ENCODE measurements at places on chromosomes 12 and 14.

GRCh38 chr12:131592972-131593371, 117.9 kb upstream of the SFSWAP start:
- DNase-seq = no peak

DNA sequence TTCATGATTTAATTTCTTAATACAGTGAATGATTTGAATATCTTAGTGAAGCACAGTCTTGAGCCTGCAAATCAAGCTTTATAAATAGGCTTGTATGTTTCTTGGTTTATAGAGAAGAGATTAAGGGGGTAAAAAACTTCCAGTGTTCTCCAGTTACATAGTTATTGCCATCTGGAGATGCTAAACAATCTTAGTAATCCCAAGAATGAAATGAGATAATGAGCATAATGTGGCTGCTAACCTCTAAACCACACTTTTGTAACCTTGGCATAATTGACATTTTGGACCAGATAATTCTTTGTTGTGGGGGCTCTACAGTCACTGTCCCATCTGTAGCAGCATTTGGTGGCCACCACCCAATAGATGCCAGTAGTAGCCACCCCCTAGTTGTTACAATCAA, 316.8 kb downstream of the CCDC91 start:
- DNase-seq = peak; percentile 72

DNA sequence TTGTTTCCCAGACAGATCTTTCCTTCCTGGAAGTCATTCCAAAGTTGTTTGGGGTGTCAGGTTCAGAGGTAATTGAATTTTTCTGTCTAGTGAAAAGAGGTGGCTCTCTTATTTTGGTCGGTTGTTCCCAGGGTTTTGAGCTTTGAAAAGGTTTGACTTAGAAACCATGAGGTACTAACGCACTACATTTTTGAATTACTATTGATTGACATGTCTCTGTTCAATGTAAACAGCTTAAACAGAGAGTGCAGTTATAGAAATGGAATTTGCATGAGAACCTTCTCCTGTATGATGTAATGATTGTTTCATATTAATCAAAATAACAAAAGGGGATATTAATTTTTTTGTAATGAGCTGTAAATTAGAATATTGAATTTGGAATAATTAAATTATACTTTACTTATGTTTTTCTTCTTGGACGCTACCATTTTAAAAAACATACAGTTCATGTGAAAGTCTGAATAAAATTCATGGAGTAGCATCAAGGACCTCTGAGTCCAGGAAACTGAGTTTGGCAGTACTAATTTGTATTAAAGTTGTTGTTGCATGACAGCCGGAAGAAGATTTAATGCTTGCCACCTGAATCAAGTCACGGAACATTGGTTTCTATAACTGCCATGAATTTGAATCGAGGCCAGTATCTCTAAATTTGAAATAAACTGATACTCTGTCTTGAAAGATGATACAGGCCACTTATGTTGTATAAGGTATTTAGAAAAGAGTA, 41.7 kb downstream of the NPAS3 start:
- peak; percentile 60 for DNase-seq

DNA sequence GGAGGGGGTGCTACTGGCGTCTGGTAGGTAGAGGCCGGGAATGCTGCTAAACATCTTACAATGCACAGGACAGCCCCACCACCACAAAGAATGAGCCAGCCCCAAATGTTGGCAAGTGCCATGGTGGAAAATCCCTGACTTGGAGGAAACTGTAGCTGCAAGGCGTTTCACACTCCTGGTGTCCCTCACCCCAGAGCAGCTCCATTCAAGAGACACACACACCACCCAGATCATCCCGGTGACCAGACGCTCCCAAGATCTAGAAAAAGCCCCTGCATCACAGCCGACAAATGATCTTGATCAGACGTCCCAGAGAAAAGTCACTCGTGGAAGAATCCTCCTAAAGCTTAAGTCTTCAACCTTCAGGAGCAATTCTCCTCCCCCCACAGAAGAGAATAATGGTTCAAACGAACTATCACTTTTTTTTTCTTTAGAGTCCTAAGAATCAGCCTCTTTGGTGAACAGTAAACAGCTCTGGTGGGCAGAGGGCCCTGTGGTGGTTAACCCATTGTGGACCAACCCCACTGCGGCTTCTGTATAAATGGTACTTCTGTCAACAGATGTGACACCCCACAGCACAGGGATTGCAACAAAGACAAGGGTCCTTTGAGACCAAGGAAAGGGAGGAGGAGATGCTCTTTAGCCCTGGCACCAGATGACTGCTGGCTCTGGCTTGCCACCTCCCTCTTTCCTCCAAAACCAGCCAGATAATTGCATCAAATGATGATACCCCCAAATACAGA, 2.7 kb downstream of the GLTP start:
- DNase-seq = peak; percentile 12

- peak; percentile 95 for DNase-seq
These were observed 65.1 kb upstream of the TRHDE start for GRCh38 chr12:72207079-72207478.

GRCh38 chr12:104588047-104588920, 131.5 kb downstream of the CHST11 start:
- no peak for DNase-seq

DNA sequence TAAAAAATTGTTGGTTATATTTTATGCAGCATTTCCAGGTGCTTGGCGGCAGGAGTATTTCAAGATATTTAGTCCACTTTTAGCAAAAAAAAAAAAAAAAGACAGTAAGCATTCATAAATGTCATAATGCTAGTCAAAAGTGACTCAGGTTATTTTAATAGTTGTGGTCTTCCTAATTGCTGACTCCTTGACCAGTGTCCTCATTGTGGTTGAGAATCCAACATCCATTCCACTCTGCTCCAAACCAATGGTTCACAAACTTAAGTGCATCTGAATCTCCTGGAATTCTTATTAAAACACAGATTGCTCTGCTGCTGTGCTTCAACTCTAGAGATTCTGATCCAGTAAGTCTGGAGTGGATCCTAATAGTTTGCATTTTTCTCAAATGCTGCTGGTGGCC, 71.4 kb downstream of the AKAP6 start:
- DNase-seq = no peak

DNA sequence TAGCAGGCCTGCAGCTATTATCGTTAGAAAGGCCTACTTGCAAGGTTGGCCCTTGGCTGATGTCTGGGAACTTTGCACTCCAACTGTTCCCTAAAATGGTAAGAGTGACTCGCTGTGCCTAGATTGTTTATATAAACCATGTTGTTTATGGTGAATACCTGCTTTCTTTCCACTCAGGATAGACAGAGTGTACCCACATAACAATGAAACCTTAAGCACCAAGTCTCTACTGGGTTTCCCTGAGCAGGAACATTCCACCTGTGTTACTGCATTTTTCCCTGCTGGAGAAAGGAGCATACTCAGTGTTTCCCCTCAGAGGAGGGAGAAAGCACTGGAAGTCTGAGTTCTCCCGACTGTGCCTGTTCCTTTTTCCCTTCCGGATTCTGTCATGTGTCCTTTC, 32.8 kb downstream of the ERP29 start:
- DNase-seq = no peak

GRCh38 chr14:100130521-100130920, 28.9 kb downstream of the DEGS2 start:
- no peak for DNase-seq

DNA sequence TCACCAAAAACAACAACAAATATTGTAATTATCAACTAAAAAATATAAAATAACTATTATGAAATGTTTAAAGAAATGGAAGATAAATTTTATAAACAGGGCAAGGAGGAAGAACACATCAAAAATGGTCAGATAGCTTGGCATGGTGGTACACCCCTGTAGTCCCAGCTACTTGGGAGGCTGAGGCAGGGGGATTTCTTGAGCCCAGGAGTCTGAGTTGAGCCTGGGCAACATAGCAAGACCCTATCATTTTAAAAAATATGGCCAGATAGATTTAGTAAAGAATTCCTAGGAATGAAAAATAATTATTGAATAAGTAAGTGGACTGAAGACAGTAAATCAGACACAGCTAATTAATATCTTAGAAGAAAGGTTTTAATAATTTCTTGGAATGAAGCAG, 32.6 kb downstream of the ITPR2 start:
- no peak for DNase-seq

DNA sequence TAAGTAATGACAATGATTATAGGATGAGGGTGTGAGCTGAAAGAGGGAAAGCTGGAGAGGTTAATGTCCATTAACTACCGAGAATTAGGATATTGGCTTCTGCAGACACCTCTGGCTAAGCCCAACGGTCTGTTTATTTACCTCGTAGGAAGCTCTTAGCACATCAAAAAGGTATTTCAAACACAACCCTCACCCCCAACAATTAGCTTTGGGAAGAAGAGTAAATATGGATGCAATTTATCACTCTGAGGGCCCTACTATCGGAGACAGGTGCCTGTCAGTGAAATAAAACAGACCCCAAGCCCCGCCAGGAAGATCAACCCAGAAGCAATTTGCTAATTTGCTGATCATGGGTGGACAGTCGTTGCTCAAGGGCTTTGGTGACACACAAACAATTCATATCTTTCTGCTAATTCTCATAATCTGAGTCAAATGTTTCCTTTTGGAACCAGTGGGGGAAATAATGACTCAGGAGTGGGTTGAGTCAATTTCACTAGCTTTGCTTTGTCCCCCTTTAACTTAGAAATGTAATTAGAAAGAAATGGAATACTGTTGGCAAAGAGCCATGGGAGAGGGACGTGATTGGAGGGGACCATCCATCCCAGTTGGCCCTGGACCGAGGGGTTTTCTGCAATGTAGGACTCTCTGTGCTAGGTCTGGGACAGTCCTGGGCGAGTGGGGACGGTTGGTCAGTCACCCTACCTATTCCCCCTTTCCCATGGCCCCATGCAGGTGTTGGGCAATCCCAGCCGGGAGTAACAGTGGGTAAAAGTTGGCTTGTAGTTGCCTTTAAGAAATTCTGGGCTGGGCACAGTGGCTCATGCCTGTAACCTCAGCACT, 99.1 kb upstream of the MED13L start:
- DNase-seq = no peak

DNA sequence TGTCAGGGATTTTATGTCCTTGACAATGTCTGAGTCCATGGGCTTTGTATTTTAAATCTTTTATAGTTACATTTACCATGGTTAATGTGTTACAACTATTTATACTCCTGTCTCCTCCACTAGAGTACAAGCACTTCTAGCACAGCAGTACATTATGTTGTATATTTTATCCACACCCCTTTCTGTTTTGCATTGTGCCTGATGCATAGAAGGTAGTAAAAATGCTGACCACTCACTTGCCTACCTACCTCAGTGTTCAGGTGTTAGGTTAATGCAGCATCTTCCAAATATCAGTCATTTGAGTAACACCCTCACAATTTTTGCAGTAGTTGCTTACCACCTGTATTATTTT, 31.1 kb upstream of the SLC38A2 start:
- DNase-seq = no peak

- DNase-seq = no peak
These were observed 2.2 kb upstream of the BATF start for GRCh38 chr14:75519826-75520728.

GRCh38 chr12:109277899-109278762, 31.0 kb downstream of the FOXN4 start:
- DNase-seq = peak; percentile 79

DNA sequence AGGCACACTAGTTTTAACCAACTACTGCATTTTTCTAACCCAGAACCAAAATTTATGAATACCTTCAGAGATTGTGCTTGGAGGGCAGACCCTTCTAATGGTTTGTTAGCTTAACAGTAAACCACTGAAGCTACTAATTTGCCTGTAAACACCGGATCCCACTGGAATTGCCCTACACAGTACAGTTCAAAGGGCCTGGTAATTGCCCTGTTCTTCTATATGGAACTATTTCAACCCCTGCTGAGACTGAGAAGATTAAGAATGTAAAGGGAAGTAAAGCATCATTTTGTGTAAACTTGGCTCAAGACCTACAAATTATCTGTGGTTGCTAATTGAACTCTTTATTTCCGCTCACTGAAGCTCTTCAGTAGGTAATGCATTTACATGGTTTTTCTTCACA, 468.1 kb downstream of the NPAS3 start:
- no peak for DNase-seq

GRCh38 chr12:115481141-115481540, 796.4 kb downstream of the MED13L start:
- no peak for DNase-seq

- no peak for DNase-seq
These were observed 4.1 kb downstream of the RDH16 start for GRCh38 chr12:56953314-56953713.

Data from NCI-H2171 treated with DMSO at 0.1 percent for 48 hours (cell line).